ENCODE measurements at places on chromosomes 12 and 14.

DNA sequence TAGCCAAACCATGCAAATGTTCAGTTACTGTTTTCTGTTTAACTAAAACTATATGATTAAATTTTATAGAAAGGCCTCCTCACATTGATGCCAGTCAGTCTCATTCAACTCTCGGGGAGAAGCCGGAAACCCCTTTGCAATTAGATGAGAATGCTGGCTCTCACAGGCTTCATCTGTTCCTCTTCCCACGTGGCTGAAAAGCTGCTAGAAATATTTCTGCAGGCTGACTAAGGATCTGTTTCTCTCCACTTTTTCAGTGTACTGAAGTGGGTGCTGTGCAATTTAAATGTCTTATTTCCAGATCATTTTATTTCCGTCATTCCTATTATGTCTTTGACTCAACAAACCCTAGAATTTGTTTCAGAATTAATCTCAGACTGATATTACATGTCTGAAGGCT, 17.4 kb upstream of the KCNH3 start:
- no peak for DNase-seq

DNA sequence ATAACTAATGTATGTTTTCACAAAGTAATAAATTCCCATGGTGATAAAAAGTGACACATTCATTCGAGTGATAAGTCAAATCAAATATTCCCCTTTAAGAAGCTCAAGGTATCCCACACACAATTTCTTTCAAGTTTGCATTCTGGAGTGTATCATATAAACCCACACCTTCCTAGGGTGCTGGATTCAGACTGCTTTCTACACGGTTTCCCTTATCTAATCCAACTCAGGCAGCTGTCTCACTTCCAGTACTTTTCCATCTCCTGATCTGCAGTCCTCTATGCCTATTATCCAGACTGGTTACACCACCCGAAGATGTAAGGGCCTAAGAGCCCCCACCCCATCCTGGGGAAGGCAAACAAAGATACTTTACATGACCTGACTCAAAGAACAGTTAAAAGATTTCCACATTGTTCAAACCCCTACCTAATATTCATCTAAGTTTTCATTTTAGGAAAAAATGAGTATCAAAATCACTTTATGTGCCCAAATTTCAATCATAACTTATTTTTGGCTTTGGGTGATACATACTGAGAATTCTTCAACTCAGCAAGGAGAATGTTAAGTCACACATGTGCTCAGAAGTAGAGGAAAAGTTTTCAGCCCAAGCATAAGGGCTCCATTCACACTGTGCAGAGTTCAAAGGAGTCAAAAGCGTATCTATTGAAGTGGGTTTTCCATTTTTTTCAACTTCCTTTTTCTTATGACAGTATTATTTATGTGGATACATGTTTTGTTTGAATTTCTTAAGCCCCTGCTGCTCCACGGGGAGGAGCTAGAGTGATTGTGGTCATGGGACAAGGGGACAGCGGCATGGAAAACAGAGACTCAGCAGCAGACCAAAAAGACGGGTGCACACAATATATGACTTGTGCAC, 41.8 kb downstream of the CORO1C start:
- peak; percentile 54 for DNase-seq

- no peak for DNase-seq
Measured at GRCh38 chr12:68609998-68610369, 715 bp upstream of the RAP1B start.

DNA sequence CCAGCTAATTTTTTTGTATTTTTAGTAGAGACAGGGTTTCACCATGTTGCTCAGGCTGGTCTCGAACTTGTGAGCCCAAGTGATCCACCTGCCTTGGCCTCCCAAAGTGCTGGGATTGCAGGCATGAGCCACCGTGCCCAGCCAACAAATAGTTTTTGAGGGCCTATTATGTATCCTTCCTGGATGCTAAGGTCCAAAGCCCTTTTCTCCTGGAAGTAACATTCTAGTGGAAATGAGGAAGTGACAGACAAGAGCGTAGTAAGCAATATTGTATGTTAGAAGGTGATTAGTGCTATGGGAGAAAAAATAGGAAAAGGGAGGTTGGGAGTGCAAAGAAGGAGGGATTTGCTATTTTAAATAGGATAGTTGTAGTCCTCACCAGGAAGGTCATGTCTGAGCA, 9.0 kb upstream of the CGRRF1 start:
- no peak for DNase-seq

DNA sequence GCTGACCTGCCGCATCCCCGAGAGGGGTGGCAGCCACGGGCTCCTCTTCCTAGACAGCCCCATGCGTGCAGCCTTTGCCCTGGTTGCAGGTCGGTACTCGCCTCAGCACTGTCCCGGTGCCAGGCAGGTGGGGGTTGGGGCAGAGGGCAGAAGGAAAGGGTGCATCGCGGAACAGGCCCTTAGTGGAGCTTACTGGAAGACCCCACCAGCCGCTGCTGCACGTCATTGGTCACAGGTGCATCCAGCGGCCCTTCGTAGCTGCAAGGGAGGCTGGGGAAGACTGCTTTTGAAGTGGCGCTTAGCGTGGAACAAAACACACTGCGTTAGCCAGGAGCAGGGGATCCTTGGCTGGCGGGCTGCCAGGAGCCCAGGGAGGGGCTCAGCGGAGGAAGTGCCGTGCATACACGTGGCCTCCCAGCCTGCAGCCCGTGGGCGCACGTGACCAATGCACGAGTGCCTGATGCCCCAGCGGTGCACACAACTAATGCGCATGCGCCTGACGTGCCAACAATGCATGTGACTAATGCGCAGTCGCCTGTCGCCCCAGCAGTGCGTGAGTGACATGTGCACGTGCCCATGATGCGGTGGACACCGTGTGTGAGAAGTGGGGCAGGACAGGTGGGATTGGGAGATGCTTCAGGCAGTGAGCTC, 5.0 kb upstream of the EP400 start:
- no peak for DNase-seq

GRCh38 chr12:2643576-2644135, 151.1 kb upstream of the FKBP4 start:
- DNase-seq = no peak

GRCh38 chr12:47296828-47297227, 217.1 kb upstream of the AMIGO2 start:
- DNase-seq = no peak

DNA sequence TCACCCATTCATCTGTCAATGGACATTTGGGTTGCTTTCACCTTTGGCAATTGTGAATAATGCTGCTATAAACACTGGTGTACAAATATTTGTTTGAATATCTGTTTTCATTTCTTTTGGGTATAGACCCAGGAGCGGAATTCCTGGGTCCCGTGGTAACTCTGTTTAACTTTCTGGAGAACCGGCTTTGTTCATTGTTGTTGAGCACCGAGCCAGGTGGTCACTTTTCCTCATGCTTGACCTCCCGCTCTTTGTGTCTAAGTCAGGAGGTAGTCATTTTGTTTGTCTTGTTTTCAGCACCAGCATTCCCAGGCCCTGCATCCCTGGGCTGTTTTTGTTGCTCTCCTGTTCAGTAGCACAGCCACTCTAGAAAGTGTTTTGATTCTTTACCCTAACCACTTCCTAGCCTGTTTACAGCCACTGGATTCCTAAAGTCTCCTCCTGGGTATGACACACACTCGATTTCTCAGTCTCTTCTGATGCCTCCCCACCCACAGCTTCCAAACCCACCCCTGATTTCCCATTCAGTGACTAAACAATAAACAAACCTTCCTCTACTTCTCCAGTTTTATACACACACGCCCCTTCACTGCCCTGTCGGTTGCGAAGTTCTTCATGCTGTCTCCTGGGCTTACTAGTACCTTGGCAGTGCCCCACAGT, 37.9 kb downstream of the B4GALNT3 start:
- no peak for DNase-seq

GRCh38 chr12:46385438-46385837, 12.9 kb upstream of the SLC38A2 start:
- DNase-seq = peak; percentile 47

- DNase-seq = no peak
Measured at GRCh38 chr12:65200007-65200665, 30.8 kb downstream of the LEMD3 start.

DNA sequence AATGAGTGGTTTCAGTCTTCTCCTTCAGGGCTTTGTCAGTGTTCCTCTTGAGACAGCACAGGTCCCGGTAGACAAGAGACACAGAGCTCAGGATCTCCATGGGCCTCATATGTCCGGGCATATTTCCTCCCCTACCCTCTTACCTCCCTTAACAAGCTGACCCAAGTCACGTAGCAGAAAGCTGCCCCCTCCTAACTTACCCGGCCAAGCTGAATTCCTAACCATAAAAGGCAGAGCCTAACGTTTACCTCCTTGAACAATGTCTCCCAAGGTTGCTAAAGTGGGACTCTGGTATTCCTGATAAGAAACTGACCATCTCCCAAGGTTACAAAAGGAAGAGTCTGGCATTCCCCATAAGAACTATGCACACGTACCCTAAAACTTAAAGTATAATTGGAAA, 182.2 kb upstream of the USP15 start:
- DNase-seq = no peak

- peak; percentile 80 for DNase-seq
Measured at GRCh38 chr14:45785240-45785639, 532.2 kb upstream of the MIS18BP1 start.

- DNase-seq = no peak
Measured at GRCh38 chr12:30019366-30020140, 235.8 kb upstream of the TMTC1 start.

DNA sequence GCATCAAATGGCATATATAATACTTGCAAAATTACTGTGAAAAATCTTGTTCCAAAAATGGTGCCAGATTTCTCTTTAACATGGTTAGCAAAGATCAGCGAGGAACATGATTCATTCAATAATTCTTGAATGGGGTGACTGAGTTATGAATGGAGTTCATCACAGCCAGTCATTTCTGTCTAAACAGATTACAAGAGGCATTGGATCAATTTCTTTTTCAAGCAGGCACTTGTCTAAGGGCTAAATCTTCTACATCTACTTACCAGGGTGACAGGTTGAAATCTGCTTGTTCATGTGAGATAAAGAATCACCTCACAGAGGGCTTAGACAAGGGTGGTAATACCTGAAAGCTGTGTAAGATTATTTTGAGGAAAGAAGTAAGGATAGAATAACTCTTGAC, 247.7 kb downstream of the ATP23 start:
- DNase-seq = no peak

GRCh38 chr14:53942970-53943750, 13.5 kb downstream of the BMP4 start:
- DNase-seq = peak; percentile 40

DNA sequence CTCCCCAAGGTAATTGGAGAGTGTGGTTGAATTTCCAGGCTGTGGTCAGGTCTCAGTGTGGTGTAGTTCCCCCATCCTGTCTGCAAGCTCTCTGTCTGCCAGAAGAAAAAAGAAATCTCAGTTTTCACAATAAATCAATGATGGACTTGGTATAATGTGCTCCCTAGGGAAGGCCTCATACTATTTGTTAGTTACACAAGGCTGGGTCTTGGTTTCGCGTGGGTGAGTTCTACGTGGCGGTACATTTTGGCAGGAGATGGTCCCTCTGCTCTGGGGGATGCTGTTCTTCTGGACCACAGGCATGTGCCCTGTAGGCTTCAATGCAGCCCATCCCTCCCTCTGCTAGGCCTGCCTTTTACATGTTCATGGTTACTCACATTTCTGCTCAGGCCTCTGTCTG, 206.4 kb upstream of the PELI2 start:
- DNase-seq = no peak

- DNase-seq = no peak
Measured at GRCh38 chr14:61472011-61472672, 150.8 kb downstream of the PRKCH start.

GRCh38 chr12:99392091-99392850, 255.3 kb upstream of the GARIN6 start:
- no peak for DNase-seq

DNA sequence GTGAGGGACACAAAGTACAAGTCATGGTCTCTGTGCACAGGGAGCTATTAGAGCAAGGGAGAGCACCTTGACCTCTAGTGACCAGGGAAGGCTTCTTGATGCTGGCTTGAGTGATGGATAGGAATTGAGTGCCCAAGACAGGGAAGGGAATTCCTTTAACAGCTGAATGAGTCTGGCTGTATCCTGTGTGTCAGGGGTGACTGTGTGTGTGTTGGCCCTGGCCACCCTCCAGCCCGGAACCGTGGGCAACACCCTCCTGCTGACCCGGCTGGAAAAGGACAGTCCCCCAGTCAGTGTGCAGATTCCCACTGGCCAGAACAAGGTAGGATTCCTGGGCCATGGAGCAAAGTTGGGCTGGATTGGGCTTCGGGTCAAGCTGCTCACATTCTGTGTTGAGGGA, 5.5 kb upstream of the PFDN5 start:
- no peak for DNase-seq

GRCh38 chr14:100891051-100891450, 12.5 kb downstream of the RTL1 start:
- peak; percentile 23 for DNase-seq

- DNase-seq = no peak
Measured at GRCh38 chr12:45615268-45615667, 114.2 kb upstream of the ARID2 start.

- DNase-seq = no peak
Measured at GRCh38 chr14:104939666-104940410, 15.2 kb downstream of the PLD4 start.

- DNase-seq = no peak
Measured at GRCh38 chr14:102610968-102611811, 18.7 kb downstream of the RCOR1 start.
